Immature natural killer cell (primary cell): ENCODE measurements at places on chromosomes 13 and 19.

DNA sequence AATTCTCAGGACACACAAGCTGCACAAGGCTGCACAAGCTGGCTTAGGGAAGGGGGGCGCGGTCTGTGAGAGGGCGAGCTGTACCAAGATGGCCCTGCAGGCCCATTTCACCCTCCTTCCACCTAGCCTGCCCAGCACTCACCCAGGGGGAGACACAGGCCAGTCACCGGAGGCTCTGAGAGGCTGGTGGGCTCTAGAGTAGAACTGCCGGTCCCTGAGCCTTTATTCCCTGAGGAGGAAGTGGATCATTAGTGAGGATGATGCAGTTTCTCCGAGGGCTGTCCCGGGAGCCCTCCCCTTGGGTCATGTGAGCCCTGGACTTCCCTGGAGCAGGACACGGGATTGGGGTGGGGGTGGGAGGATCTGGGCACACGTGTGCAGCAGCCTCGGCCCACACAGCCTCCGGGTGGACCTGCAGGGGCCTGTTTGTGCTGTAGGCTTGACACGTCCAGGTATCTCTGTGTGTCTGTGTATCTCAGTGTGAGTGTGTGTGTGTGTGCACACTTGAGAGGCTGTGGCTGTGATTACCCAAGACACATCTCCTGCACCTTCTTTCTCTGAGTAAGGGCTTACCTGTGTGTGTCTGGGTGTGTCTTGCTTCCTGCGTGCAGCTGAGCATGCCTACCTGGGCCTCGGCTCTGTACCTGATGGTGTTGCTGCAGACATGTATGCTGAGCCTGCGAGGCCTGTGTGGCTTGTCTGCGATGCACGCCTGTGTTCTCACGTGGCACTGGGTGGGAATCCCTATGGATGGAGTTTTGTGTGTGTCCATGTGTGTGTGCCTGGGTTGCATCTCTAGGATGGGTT lies at the start of gene ACP5:
Gene ACP5, minus strand, starts transcription at position 195 of the 807 bp plus-strand sequence. CDS start 328 bp downstream, outside the sequence.
- DNase-seq, result no peak

- no peak for DNase-seq
Measured at GRCh38 chr13:48838193-48838973, 137.3 kb upstream of the FNDC3A start.

DNA sequence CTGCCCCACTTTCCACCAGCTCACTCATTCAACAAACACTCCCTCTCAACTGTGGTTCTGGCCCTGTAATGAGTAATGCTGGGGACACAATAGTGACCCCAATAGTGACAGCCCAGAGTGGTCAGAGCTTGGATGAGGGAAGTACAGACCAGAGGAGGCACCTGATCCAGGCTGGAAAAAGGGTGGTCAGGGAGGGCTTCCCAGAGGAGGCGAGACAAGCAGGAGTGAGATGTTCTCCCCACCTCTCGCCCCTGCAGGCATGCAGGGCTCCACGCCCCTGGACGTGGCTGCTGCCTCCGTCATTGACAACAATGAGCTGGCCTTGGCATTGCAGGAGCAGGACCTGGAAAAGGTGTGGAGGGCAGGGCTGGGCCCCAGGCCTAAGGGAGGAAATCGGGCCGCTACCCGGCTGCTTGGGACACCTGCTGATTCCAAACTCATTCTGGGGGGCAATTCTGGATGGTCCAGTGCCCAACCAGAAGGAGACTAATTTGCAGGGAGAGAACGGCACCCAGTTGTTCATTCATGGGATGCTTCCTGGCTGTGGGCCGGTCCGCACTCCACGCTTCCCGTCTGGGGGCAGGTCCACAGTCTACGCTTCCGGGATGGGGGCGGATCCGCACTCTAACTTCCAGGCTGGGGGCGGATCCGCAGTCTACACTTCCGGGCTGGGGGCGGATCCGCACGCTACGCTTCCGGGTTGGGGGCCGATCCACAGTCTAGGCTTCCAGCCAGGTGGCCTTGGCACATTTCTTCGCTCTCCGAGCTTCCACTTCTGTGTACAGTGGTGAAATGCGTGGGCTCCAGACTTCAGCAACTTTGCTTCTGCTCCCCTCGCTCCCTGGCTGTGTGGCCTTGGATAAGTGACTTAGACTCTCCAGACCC lies 63.4 kb downstream of the RYR1 start:
- DNase-seq, result no peak

DNA sequence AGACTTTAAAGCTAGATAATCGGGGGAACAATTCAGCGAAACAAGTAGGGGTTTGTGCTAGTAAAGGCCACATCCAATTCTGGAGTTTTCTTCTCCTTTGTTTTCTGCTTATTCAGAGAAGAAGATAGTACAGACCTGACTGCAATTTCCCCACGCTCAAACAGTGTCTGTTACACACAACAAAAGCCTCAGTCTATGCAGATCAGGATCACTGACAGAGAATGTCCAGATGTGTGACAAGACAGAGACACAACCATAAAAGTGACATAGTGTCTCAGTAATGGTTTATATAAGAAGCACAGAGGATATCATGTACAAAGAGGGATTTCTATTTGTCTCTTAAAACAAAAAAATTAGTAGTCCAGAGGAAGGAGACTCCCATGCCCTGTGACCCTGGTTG lies 70.7 kb upstream of the GTF3A start:
- DNase-seq, result no peak

- DNase-seq, result no peak
Measured at GRCh38 chr13:51740698-51741097, 63.3 kb downstream of the DHRS12 start.

DNA sequence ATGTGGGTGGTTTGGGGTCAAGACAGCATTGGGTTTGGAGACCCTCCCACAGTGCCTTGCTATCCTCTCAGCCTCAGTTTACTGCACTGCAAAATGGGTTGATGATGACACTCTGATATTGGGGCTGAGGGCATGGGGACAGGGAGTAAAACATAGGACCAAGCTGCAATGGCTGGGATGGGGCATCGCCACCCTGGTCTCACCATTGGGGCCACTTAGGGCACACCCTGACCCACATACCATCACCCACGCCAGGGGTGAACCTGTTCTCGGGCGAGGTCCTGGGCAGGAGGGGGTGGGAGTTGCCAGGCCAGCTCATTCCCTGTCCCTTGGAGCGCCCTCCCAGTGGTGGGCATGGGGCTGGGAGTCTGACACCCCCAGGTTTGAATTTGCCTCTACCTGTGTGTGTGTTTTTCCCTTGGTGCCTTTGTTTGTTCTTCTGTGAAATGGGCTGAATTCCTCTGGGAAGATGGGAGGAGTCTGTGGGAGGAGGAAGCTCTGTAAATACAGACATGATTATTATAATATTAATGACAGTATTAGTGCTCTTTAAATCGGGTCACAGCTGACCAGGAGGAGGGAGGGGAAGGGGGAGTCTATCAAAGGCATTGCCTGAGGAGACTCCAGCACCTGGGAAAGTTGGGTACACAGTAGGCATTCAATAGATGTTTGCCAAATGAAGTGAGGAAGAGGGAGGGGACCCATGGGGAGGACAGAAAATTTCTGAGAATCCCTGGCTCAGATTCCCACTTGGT lies 2.2 kb upstream of the FCHO1 start:
- no peak for DNase-seq

- no peak for DNase-seq
Measured at GRCh38 chr13:35797991-35798390, 321.5 kb upstream of the MAB21L1 start.

DNA sequence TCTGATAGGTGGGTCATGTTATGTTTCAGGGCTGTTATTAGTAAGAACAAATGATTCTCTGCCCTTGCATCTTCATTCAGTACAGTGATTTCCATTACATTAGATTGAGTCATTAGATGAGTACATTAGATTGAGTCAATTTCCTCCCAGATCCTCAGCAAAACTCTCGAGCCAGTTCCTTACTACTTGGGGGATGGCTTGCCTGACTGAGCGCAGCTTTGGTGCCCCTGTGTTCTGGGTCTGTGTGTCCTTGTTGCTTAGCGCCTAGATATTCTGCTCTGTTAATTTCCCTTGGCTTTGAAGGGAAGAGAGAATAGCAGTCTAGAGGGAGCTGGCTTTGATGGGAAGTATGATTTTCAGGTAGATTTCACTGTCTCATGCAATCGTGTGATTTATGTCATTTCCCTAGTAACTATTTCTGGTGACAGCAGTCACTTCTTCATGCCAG lies 19.1 kb upstream of the SCEL start:
- DNase-seq, result no peak

- DNase-seq, result no peak
Measured at GRCh38 chr13:106110241-106110855, 425.1 kb downstream of the EFNB2 start.

DNA sequence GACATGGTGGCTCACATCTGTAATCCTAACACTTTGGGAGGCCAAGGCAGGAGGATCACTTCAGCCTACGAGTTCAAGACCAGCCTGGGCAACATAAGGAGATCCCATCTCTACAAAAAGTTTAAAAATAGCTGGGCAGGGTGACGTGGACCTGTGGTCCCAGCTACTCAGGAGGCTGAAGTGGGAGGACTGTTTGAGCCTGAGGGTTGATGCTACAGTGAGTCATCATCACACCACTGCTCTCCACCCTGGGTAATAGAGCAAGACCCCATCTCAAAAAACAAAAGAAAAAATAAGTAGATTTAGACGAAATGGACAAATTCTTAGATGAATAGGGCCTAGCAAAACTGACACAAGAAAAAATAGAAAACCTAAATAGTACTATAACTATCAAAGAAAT lies 10.4 kb upstream of the GNG8 start:
- DNase-seq, result no peak

DNA sequence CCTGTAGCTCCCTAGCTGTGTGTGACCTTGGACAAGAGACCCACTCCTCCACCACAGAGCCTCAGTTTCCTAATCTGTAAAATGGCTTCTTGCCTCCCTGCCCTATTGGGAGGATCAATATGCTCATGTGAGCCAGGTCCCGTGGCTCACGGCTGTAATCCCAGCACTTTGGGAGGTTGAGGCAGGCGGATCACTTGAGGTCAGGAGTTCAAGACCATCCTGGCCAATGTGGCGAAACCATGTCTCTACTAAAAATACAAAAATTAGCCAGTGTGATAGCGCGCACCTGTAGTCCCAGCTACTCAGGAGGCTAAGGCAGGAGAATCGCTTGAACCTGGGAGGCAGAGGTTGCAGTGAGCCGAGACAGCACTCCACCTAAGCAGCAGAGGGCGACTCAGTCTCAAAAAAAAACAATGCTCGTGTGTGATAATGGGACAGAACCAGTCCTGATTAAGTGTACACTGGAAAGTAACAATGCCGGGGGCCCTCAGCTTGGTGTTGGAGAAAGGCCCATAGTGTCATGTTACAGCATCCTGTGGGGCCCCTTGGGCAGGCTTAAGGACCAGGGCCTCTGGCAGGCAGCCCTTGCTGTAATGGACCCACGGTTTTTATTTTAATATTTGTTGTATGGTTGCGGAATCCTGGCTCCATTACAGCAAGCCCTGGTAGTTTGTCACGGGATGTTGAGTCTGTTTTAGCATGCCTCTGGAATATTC lies 6.8 kb downstream of the RPS11 start:
- DNase-seq, result peak; percentile 57

DNA sequence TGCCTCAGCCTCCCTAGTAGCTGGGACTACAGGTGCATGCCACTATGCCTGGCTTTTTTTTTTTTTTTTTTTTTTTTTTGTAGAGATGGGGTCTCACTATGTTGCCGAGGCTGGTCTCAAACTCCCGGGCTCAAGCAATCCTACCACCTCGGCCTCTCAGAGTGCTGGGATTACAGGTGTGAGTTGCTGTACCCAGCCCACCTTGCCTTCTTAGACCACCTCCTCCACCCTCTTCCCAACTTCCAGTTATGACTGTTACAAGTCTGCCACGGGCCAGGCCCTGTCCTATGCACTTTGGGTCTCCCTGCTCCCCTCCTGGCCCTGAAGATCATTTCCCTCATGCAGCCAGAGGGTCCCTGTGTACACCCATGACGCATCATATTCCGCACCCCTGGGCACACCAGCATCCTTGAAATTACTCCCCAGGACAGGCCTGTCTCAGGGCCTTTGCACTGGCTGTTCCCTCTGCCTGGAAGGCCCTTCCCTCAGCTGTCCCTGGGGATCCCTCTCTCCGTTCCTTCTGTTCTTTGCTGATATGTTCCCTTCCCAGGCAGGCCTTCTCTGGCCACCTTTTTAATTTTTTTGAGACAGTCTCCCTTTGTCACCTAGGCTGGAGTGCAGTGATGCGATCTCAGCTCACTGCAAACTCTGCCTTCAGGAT lies 3.0 kb downstream of the LGALS4 start:
- DNase-seq, result no peak

- DNase-seq, result no peak
Measured at GRCh38 chr19:6066661-6067646, 43.3 kb downstream of the RFX2 start.

- no peak for DNase-seq
Measured at GRCh38 chr13:90898811-90899210, 448.7 kb upstream of the MIR17HG start.

GRCh38 chr13:76707360-76707759 lies 178.8 kb downstream of the KCTD12 start:
- DNase-seq, result no peak

DNA sequence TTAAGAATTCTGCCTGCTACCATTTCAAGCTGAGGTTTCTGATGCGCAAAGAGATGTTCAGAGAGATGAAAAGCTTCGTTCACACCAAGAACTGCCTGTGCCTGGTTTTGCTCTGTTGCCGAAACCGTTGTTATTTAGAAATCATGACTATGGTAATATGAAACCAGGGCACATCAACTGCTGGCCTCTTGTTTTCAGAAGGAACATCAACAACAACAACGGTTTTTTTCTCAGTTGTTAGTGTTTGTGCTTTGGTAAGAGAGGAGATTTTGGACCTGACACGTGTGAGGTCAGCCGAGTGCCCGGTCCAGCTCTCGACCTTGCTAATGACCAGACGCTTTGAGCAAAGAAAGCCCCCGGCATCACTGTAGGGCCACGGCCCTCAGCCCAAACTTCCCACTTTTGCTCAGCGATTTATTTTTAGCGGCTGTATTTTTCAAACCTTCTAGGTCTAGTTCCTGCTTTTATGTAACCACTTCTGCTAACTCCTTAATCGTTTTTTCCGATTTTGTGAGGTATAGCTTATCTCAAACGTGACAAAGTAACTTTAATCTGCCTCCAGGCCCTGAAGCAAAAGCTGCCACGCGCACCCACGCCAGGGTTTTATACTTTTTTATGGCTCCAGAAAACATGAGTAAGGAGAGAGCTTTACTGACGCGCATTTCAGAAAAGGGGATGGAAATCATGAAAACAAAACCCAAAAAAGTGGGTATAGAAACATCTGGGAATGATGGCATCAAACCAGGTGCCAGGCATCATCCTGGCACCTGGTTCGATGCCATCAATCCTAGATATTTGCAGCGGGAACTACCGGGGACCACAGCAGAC lies 42.0 kb downstream of the KLF2 start:
- DNase-seq, result peak; percentile 79

DNA sequence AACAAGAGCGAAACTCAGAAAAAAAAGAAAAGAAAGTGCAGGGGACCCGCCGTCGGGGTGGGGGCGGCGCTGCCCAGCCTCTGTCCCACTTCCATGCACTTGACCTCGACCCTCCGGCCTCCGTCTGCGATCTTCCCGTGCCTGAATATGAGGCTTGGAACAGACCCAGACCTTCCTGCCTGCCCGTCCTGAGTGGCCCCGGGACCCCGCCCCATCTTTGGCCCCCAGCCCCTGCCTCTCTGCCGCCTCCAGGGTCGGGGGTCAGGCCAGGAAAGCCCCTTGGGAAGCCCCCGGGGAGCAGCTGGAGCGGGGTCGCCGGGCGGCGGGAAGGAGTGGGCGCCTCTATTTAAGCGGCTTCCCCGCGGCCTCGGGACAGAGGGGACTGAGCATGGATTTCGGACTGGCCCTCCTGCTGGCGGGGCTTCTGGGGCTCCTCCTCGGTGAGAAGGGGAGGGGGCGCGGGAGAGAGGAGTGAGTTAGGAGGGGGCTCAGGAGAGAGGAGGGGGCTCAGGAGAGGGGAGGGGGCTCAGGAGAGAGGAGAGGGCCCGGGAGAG lies at the start of gene MADCAM1:
Gene MADCAM1, plus strand, starts transcription at position 375 of the 554 bp plus-strand sequence. Its CDS starts 14 bp downstream, at position 389.
- DNase-seq, result no peak
